NCI-H1417 treated with DMSO at 0.1 percent for 48 hours (cell line): ENCODE measurements at places on chromosomes 4 and X.

DNA sequence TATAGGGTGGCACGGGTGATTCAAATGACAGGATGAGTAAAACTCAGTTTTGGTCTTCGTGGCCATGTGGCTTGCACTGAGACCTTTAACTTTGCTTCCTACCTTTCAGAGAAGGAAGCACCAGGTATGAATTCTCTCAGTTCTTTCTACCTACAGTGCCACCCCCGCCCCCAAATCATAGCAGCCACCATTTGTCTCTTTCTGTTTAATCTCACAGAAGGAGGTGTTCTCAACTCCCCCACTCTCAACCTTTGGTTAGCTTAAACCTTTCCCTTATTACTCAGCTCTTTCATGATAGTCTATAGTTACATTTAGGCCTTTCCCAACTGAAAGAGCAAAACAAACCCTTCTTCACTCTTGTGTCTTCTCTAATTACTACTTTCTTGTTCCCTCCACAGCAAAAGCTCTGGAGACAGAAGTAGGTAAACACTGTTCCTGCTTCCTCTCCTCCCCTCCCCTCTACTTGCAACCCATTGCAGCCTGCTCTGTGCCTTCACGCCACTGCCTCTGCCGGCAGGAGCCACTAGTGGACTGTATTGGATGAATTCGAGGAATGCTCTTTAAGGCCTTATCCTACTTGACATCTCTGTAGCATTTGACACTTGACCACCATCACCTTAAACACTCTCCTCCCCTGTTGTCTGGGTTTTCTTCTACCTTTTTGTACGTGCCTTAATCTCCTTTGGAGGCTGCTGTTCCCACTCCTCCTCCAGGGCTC, 123.7 kb downstream of the AFF1 start:
- DNase-seq: no peak

GRCh38 chr4:153466949-153467896, 1.1 kb downstream of the TMEM131L start:
- DNase-seq: no peak

- DNase-seq: no peak
Observed at GRCh38 chrX:151825007-151825406, 87.7 kb upstream of the MAGEA4 start.

GRCh38 chrX:34631479-34632220, 25.4 kb downstream of the TMEM47 start:
- DNase-seq: no peak

DNA sequence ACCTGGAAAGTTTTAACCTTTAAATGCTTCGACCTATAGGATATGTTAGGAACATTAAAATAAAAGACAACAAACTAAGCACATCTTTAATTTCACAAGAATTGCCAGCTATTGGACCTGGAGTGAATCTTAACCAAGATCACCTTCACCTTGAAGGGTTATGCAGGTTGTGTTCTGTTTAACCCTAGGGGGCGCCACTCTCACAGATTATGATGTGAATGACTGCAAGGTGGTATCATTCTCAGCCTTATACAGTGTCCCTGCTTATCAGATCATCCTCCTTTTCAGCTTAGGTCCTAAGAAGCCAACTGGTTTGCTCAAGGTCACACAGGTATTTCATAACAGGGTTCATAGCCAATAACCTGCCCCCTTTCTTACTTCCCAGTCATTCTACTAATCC, 23.5 kb downstream of the INTS6L start:
- no peak for DNase-seq

DNA sequence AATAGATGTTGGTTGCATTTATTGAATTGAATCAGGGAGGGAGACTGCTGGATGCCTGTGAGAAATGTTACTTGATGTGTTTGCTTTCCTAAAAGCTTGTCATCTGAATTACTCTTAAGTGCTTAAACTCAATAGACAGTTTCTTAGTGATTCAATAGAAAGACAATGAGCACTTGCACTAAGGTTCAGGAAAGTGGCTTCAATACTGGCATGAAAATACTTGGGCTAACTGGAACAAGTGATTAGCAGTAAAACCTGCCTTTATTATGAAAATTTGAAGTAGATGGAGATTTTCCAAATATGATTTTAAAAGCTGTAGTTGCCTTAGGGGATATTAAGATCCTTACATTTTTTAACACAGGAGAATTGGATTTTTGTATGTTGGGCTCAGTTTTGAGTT, 123.3 kb downstream of the RNF150 start:
- no peak for DNase-seq

- DNase-seq: no peak
Observed at GRCh38 chrX:116757491-116757890, 294.7 kb upstream of the CT83 start.

DNA sequence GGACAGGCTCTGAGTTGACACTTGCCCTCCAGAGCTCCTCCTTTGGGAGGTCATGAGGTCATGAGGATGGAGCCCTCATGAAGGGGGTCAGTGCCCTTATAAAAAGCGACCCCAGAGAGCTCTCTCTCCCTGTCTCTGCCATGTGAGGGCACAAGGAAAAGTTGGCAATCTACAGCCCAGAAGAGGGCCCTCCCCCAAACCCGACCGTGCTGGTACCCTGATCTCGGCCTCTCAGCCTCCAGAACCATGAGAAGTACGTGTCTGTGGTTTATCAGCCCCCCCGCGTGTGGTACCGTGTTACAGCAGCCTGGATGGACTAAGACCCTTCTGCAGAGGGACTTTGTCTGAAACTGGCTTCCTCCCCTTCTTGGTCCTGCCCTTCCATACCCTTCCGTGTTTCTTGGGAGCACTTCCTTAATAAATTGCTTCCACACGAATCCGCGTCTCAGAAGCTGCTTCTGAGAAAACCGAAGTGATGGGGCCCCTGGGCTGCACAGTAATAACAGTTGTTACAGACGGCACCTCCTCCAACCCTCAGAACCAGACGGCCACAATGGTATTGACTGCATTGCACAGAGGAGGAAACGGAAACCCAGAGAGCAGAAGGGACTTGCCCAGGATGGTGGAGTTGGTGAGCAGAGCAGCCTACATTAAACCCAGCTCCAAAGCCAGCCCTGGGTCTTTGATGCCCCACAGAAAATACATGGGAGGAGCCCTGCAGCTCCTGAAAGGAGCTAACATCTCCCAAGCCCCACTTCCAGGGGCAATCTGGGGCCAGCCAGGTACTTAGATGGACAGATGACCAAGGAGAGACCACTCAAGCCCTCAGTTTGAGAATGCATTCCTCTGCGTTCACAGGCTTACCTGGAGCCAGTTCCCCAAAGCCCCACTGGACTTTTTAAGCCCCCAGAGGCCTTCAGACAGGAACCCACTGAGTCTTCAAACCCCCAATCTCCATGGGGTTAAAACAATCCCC, 242.7 kb downstream of the BCOR start:
- no peak for DNase-seq

GRCh38 chr4:52680381-52680780, 21.3 kb upstream of the USP46 start:
- DNase-seq: no peak

GRCh38 chr4:100022792-100023222, 72.7 kb upstream of the H2AZ1 start:
- DNase-seq: peak; percentile 18

- no peak for DNase-seq
Observed at GRCh38 chr4:137647375-137647774, 115.1 kb upstream of the PCDH18 start.

DNA sequence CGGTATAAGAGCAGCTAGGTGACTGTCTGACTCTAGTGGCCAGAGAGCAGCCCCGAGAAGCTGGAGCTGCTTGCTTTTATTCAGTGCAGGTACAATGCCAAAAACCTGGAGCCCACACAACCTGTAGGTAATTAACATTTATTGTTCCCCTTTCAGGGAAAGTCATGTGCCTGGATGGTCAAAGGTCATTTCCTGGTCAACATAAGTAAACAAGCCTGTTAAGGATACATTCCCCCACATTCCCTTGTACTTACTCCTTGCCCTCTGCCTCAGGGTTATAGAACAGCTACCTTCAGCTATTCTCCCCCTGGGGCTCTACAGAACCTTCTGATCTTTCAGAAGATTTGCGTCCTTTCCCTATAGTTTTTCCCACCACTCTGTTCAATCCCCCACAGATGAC, 253.4 kb downstream of the TMA16 start:
- no peak for DNase-seq

DNA sequence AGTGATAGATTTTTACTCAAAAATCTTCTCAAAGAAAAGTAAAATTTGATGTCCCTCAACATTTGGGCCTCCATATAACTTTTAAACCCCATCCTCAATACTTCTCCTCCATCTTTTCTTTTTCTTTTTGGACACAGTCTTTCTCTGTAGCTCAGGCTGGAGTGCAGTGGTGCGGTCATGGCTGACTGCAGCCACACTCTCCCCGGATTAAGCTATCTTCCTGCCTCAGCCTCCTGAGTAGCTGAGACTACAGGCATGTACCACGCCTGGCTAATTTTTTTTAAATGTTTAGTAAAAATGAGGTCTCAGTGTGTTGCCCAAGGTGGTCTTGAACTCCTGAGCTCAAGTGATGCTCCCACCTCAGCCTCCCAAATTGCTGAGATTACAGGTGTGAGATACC, 33.1 kb downstream of the KDM6A start:
- no peak for DNase-seq

- DNase-seq: no peak
Observed at GRCh38 chrX:26352891-26353430, 137.0 kb downstream of the MAGEB5 start.

GRCh38 chrX:28609917-28610613, 22.8 kb downstream of the IL1RAPL1 start:
- no peak for DNase-seq

- no peak for DNase-seq
Observed at GRCh38 chr4:146112389-146112788, 63.1 kb upstream of the LSM6 start.

DNA sequence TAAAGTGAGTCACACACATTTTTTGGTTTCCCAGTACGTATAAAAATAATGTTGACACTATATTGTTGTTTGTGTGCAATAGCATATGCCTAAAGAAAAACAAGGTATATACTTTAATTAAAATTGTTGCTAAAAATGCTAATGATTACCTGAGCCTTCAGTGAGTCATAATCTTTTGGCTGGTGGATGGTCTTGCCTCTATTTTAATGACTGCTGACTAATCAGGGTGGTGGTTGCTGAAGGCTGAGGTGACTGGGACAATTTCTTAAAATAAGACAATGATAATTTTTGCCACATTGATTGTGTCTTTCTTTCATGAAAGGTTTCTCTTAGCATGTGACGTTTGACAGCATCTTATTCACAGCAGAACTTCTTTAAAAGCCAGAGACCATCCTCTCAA, 21.0 kb upstream of the ANXA10 start:
- DNase-seq: no peak

DNA sequence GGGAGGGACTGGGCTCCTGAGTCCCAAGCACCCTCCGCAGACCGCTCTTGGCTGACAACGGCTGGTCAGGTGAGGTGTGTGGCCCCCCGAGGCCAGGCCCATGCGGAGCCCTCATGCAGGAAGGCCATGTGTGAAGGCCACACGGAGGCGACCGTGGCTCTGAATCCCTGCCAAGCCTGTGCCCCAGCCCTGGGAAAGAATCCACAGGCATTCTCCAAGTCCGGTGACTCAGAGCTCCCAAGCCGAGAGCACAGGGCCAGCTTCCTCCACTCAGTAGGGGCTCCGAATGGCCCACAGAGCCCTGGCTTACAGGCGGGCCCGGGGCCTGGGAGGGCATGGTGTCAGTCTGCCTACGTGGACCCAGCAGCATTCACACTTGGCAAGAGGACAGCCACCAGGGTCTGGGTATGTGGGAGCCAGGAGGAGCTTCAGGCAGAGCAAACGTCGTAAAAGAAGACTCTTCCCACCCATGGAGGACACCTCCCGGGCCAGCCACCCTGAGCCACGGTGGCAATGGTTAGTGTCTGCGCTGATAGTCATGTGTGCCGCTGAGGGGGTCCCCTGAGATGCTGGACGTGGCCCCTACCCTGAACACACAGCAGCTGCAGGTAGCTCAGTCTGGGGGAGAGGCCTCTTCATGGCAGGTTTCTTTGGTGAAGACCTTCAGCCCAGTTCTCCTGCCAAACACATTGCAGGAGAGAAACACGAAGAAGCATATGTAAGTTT, 105.7 kb downstream of the PSAPL1 start:
- DNase-seq: no peak

- no peak for DNase-seq
Observed at GRCh38 chr4:104735174-104735573, 240.5 kb upstream of the CXXC4 start.

DNA sequence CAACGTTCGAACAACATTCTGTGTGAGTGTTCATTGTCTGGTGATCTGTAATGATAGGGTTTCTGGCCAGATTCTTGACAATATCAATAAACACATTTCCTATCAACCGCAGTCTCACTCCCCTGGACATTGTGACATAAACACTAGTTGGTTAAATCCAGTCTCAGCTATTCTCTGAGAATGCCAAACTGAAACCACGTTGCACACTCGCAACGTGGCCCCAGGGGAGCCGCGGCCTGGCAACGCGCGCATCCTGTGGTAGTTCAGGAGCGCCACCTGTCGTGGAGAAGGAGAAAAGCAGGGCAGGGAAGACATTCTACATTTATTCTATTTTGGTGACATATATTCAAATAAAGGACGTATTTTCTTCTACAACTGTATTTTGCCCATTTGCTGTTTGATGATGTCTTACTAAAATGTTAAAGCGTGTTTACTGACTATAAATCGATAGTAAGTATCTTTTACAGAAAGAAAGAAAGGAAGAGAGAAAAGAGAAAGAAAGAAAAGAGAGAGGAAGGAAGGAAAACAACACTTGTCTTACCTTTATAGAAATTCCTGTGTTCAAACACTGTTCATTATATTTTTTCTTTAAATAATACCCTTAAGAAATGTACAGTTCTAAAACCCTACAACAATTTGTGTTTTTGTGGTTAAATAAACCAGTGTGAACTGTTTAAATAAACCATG, 738.3 kb upstream of the FRG1 start:
- peak; percentile 7 for DNase-seq

DNA sequence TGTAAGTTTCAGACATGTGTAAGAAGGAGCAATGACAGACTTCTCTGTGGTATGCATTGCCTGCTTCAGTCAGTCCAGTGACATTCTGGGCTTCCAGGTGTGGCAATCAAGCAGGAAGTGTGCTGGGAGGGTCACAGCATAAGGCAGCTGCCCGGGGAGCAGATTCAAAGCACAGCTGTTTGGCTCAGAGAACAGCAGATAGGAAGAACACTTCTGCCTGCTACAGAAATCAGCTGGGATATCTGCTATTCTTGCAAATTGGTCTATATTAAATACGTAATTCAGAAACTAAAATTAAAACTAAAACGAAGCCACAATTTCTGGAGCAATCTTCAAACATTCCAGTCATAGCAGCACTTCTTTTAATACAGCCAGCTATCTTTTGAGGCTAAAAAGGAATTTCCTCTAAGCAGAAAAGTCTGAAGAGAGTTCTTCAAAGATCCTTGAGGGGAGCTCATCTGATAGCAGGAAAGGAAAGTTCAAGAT, 47.5 kb upstream of the GALNT7 start:
- DNase-seq: no peak

- DNase-seq: no peak
Observed at GRCh38 chrX:590693-591404, 39.7 kb upstream of the SHOX start.

- no peak for DNase-seq
Observed at GRCh38 chrX:107856289-107856688, 30.6 kb downstream of the MID2 start.

DNA sequence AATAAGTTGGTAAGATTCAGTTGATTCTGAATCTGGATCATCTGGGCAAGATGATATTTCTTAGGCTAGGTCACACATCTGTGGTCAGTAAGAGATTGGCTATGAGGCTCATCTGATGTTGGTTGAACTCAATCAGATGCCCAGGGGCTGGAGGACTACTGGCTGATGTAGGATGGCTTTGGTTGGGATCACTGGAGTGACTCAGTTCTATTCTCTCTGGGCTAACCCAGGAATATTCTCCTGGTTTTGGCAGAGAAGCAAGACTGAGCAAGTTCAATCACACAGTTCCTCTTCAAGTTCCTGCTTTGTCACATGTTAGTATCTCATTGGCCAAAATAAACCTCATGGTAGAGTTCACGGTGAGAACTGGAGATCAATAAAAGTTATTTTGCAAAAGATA, 902.3 kb upstream of the SLIT2 start:
- DNase-seq: no peak
